H7 (cell line): ENCODE measurements at places on chromosomes 3 and 15.

DNA sequence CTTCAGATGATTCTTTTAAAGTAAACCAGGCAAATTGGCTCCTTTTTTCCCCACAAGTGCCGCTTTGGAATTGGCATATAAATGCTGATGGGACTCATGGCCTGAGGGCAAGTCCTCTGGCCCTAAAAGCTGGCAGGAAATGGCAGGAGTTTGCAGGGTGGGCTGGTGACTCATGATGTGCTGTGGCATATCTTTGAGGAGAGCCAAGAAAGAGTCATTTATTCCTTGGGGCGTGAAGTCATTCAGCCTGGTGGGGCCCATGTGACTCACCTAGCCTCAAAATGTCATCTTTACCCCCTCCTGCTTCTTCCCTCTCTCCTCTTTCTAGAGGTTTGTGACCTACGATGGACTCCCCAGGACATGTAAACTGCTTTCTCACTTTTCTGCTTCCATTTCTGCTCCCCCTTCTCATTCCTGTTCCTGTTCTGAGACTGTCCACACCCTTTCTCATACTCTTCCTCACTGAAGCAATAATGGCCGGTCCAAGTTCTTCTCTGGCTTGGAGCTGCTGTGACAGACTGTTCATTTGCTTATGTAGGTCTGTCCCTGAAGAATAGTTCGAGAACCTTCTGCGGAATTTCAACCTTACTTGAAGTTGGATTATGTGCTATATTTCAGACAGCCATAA lies 326.1 kb downstream of the SATB1 start:
- no peak for DNase-seq

DNA sequence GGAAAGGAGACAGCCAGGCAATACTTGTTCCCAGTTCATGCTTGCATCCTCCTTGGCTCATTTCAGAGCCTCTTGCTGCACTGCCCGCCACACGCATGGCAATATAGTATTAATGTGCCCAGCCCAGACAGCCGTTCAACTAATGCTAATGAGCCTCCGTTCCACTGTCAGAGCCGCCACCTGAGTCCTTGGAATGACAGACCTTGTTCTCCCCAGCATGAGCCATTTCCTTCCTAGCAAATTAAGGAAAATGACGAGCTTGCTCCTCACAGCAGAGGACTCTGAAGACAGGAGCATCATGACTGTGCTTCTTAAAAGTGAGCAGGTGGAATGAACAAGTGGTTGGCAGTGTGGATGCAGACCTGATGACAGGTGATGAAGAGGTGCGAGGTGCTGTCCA lies 10.8 kb upstream of the LRRC15 start:
- DNase-seq = no peak

DNA sequence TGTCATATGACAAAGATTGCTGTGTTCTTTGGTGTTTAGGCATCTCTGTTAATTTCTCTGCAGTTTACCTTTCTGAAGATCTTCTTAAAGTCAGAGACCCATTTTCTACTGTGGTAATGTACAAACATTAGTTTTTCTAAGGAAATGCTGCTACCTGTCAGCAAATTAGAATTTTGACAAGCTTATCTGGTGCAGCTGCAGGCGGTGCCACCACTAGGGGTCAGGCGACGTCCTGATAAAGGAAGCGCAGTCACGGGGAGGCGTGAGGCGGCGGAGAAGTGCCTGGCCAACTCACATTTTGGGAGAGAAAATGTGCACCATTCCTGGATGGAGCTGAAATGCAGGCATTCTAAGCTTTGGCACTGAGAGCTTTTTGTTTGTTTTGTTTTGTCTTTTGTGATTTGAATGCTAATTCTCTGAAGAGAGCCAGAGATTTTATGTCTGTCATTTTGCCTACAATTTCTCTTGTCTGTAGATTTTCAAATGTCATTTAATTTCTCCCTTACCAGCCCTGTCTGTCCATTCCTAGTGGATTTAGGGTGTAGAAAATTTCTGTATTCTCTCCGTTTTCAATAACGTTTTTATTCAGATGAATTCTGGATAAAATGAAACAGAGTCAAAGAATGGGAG lies 24.9 kb upstream of the SIAH2 start:
- peak; percentile 66 for DNase-seq

DNA sequence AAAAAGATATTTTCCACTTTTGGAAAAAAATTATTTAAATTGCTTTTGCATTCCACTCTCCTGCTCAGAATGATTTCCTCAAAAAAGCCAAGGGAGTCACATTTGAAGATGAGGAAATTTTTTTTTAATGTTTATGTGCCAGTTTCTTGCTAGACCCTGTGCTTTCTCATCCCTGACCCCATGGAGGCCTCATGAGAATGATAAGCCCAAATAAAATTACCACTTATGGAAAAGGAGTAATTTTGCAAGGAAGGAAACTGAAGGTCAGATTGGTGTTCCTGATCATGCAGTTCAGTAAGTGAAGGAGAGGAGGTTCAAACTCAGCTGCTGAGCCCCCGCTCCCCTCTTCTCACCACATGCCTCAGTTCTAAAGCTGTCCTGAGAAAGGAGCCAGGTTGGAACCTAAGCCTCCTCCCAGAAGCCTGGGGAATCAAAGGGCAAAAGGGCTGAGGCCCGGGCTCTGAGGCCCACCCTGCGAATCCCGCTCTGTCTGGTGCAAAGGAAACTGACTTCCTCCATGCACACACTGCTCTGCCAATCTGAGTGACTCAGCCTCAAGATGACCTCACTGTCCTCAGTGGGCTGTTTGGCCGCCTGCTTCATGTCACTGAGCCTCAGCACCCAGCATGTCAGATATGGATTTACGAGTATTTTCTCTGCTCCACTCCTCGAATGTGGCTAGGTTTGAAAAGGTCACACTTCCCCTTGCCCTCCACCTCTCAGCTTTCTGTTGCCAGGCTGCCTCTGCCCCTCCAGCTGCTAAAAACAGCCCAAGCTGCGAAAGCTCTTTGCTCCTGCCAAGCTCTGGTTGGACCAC lies 56.9 kb upstream of the FLNB start:
- no peak for DNase-seq

DNA sequence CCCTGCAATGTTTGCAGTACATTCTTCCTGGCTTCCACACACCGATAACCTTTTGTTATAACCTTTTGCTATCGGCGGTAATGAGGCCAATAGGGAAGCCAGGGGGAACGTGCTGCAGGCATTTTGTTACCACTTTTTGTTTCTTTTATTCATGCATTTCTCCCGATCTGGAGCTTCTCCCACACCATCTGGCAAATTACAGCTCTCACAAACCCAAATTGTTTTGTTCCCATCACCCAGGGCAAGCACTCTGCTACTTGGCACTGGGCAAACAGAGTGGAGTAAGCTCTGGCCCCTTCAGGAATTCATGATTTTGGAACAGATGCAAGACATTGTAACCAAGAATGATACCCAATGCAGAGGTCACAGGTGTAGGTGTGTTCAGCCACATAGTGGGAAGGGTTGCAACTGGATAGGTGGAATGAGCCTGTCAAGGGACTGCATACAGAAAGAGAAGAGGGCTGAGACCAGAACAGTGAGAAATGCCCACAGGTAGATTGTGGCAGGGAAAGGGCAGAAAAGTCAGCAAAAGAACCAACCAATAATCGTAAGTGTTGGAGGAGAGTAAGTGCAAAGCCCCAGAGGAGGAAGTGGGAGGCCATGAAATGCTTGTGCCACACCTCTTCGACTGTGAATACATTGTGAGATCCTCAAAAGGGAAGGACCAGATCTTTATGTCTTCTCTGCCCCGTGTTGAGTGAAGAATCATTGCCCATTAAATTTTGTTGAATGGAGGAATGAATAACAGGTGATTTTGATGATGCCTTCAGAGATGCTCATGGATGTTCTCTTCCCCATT lies 45.8 kb downstream of the PARP15 start:
- no peak for DNase-seq

DNA sequence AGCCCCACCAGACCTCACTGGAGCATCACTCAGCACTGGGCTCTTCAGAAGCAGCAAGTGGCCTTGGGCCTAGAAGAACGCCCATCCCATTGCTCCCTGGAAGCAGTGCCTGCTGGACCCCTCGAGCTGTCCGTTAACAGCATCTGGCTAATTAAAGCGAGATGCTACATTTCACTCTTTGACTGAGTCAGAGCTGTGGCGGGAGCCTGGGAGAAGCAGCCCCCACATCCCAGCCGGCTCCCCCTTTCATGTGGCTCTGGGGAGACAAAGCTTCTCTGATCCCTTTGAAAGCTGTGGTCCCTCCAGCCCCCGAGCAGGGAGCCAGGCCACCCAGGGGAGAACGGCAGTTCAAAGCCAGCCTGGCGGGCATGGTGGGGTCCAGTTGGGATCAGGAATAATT lies 103.7 kb downstream of the MEGF11 start:
- no peak for DNase-seq

DNA sequence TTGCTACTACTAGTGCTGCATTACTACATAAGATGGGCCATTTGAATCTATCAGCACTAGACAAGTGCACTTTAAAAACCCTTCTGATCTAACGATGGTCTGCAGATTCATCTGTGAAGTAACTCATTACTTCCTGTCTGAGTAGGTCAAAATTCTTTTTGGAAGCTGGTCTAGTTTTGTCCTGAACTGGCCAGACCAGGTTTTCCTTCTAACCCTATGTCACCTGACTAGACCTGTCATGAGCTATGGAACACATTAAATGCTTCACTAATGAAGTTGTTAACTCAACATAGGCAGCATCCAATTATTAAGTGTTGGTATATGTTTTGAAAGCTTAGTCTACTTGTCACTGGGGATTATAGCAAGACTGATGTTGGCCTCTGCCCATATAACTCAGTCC lies 10.1 kb upstream of the RBM5 start:
- DNase-seq = no peak

GRCh38 chr15:49187549-49188245 lies 17.6 kb downstream of the GALK2 start:
- DNase-seq = no peak

DNA sequence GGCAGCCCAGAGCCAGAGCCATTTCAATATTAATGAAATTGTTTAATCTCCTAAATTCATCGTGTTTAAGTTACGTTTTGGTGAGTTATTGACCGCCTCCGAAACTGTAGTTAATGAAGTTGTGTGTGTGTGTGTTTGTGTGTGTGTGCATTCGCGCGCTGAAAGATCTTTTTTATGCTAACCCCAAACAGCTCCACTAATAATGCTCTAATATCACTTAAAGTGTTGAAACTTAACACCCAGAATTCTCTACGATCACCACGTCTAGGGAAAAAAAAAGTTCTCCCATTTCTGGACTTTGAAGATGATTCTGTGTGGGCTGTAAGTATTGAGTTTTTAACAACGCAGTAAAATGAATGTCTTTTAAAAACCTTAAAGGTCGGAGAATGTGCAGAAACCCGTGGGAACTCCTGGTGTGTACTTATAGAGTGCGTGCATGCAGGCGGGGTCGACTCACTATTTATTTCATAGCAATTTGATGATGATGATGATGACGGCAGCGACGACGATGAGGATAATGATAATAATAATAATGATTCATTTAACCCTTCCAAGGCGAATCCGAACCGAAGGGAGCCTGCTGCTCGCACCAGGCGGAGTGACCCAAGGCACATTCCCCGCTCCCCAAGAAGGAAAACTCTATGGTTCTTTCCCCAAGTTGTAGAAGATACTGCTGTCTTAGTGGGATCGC lies 1.4 kb upstream of the FOXB1 start:
- no peak for DNase-seq

DNA sequence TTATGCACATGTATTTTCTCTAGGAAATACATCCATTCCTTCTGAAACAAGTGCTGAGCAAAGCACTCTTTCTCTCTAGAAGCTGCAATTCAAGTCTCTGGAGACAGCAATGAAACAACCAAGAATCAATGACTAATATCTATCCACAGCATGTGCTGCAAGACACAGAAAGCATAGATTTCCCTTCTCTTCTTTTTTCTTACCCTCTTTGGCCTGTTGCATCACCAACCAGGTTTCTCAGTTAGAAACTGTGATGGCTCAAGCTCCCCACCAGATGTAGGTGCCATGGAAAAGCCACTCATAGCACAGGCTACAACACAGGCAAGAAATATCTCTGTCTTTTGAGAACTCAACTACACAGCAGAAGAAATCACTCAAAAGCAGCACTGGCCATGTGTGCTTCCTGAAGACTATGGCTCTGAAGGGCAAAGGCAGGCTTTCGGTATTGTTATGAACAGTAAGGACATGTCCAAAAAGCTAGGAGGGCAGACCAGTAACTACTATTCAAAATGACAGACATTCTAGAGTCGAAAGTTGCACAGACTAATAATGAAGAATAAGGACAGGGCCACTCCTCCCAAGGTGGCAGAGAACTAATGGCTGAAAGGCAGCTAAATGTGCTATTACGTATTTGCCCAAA lies 15.5 kb downstream of the ZDHHC3 start:
- no peak for DNase-seq

DNA sequence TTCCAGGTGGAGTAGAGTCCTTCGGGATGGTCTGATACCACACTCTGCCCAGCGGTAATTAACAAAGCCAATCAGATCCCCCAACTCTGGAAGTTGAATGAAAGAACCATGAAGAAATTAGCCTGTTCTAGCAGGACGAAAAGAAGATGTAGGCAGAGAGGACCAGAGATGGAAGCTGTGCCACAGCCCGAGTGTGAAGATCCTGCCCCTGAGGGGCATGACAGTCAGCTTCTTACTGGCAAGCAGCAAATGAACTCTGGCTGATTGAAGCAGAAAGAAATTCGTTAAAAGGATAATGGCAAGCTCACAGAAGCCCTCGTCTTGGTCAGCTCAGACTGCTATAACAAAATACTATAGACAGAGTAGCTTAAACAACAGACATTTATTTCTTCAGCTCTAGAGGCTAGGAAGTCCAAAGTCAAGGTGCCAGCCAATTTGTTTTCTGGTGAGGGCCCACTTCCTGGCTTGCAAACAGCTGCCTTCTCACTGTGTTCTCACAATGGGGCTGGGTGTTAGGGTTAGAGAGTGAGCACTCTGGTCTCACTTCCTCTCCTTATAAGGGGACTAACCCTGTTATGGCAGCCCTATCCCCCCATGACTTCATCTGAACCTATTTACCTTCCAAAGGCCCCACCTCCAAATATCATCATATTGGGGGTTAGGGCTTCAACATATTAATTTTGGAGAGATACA lies 307.1 kb downstream of the VPS13C start:
- no peak for DNase-seq

DNA sequence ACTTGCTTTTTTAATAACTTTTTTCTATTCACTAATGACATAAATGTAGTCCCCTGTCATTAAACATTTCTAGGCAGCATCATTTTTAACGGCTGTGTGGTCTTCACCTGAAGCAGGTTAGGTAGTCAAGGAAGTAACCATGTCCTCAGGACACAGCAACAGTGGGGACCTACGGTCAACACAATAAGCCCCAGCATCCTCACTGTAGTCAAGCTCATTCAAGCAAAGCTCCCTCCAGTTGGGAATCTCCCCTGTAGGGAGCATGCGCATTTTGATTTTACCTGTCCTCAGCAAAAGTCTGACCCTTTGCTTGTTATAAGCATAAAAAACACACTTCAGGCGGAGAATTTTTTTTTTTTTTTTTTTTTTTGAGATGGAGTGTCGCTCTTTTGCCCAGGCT lies 151.4 kb downstream of the SHQ1 start:
- peak; percentile 59 for DNase-seq

- DNase-seq = no peak
These were observed 373.1 kb upstream of the WNT5A start for GRCh38 chr3:55860049-55860721.

GRCh38 chr3:148974726-148975125 lies 16.6 kb upstream of the GYG1 start:
- no peak for DNase-seq
